ENCODE measurements at places on chromosomes 2 and 18.

GRCh38 chr18:62525608-62526007, 2.8 kb downstream of the ZCCHC2 start:
- no peak for DNase-seq

DNA sequence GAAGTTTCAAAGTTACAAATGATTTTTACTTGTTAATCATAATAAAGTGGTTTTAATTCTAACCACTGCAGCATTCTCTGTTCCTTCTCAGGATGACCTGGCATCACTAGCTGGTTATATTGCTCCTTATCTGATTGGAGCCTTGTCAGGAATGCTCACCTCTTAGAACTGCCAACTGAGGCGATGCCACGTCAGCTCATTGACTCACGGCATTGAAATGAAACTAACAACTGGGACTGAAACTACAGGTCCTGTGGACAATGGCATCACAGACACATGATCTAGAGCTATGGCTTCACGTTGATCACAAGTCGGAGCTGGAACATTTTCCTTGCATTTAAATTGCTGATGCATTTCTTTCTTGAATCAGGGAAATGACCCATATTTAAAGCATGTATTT, 54.9 kb upstream of the MAP2 start:
- DNase-seq = peak; percentile 100

DNA sequence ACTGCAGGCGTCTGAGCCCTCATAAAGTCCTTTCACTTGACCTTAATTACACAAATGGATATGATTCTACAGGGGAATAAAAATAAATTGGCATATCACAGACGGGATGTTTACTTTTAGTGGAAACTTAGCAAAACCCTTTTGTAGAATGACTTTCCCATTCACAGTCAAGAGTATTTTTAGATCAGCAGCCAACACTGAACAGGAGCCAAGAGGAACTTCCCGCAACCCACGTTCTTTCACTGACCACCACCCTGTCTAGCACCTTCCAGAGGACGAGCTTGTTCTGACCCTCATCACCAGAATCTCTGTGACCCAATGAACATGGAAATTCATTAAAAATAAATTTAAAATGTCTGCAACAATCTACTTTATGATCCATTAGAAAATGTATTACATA, 119.0 kb upstream of the SNTG2 start:
- DNase-seq = no peak

DNA sequence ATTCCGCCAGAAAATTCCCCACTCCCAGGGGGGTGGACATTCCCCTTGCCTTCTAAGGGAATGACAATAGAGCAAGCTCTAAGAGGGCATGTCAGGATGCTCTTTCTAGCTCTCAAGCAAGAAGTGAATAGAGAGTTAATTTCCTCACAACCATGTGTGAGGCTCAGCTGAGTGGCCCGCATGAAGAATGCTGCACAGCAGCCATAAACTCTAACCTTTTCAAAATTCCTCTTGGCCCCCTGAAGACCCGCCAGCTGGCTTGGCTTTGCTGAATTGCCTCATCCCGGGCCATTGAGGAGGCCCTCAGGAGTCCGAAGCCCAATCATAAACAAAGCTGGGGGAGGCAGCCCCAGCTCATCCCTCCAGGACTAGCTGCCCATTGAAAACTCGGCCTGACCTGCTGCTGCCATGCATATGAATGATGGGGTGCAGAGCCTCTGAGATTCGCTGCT, 38.2 kb downstream of the NRP2 start:
- DNase-seq = no peak

DNA sequence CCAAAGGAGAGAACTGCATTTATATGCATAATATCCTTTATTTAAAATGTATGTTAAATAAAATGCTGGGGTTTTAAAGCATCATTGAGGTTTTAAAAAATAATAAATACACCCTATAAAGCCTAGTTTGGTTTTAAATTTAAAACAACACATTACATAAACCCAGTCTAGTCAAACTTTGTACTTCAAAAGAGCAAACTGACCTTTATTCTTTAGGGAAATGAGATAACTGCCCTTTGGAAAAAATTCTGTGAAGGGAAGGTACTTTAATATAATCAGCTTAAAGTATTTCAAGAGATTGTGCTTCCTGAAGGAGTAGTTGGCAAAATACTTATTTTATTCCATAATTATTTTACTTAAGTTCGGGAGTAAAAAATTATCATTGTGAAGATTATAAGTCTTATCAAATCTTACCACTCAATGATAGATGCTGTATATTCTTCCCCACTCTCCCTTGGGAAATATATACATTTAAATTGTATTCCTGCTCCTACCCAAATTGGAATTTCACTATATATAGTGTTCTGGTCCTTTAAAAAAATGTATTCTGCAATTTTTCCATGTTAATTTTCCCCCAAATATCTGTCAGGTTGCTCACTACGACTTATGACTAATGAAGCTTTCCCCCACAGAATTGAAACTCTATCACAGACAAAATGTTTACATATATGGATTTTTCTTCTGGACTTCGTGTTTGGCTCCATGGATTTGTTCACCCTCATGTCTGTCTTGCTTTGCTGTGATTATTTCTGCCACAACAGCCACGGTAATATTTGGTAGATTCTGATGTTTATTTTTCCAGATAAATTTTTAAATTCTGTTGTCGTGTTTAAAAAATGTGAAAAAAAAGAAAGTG, 42.1 kb downstream of the ZC3H6 start:
- DNase-seq = peak; percentile 11

GRCh38 chr18:9835825-9836224, 49.9 kb upstream of the TXNDC2 start:
- peak; percentile 30 for DNase-seq

DNA sequence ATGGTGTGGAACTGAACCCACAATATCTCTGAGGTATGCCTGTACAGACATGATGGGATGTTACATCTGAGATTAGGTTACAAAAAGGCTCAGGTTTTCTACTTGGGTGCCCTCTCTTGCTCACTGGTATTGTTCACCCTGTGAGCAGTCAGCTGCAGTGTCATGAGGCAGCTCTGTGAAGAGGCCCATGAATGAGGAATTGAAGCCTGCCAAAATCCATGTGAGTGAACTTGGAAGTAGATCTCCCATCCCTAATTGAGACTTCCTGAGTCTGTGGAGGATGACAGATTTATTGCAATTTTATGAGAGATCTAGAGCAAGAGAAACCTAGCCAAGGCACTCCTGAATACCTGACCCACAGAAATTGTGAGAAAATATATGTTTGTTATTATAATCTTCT, 404.9 kb upstream of the ZEB2 start:
- no peak for DNase-seq

DNA sequence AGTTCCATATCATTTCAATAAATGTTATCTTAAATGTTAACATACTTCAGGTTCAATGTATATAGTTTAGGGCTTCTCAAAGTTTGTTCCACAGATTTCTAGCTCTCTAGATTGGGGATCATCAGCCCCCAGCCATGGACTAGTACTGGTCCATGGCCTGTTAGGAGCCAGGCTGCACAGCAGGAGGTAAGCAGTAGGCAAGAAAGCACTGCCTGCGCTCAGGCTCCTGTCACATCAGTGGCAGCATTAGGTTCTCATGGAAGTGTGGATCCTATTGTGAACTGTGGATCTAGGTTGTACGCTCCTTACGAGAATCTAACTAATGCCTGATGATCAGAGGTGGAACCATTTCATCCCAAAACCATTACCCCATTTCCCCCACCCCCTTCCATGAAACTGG, 531.1 kb downstream of the PARD3B start:
- DNase-seq = no peak

GRCh38 chr18:77765468-77765867, 515.8 kb downstream of the GALR1 start:
- no peak for DNase-seq

DNA sequence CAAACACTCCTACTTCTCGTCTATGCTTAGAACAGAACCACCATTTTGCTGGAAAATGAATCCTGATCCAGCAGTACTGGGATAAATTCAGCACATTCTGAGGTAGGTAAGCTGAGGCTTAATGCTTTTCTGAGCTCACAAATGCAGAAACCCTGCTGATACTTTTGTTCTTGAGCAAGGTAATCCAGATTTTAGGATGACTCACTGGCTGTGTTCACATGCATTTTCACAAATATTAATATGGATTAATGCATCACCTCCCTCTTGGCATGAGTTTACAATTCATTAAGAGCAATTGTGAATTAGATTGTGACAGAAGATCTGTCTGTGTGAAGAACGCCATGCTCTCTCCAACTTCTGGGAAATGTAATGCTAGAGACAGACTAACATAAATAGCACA, 42.2 kb downstream of the RAD51AP2 start:
- no peak for DNase-seq

DNA sequence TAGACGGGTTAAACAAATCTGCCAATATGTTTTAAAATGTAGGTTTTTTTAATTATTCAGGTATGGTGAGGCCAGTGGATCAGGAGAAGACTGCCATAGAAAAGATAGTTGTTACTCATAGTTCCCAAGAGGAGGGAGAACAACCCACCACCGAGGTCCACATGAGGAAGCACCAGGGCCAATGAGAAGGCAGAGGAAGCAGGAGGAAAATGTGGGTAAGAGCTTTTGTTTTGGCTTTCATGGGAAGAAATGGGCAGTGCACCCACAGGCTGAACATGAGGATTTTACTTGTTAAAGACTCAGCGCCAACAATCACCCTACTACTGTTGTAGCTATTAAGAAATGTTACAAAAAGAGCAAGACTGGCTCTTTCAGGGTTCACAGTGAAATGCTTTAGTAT, 191.8 kb upstream of the HNMT start:
- DNase-seq = no peak

DNA sequence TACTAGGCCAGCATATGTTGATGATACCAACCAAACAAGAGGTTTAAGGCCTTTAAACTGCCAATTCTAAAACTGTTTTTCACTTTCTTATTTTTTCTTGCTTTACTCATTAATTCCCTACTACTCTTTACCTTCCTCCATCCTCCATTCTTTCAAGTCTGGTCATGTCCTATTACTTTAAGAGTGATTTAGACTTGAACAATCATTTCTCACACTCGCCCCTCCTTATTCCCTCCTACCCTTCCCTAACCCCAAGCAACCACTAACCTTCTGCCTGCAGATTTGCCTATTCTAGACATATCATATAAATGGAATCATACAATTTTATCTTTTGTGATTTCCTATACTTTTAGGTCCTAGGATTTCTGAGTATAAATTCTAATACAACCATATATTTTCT, 127.7 kb downstream of the USP34 start:
- no peak for DNase-seq

- peak; percentile 79 for DNase-seq
Observed at GRCh38 chr18:10524507-10525370, 1.1 kb upstream of the NAPG start.

- no peak for DNase-seq
Observed at GRCh38 chr2:42368817-42369531, 8.0 kb upstream of the COX7A2L start.

DNA sequence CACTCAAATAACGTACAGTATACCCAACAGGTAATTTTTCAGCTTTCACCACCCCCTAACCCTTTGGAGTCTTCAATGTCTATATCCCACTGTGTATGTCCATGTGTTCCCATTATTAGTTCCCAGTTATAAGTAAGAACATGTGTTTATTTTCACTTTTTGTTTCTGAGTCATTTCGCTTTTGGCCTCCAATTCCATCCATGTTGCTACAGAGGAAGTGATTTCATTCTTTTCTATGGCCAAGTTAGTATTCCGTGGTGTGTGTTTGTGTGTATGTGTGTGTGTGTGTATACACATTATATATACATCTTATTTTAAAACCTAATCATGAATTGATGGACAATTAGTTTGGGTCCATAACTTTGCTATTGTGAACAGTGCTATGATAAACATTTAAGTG, 464.4 kb downstream of the CMPK2 start:
- no peak for DNase-seq

GRCh38 chr2:241237949-241238371, 49.5 kb downstream of the ANO7 start:
- DNase-seq = no peak

- no peak for DNase-seq
Observed at GRCh38 chr18:24942144-24942543, 409.8 kb downstream of the ZNF521 start.

DNA sequence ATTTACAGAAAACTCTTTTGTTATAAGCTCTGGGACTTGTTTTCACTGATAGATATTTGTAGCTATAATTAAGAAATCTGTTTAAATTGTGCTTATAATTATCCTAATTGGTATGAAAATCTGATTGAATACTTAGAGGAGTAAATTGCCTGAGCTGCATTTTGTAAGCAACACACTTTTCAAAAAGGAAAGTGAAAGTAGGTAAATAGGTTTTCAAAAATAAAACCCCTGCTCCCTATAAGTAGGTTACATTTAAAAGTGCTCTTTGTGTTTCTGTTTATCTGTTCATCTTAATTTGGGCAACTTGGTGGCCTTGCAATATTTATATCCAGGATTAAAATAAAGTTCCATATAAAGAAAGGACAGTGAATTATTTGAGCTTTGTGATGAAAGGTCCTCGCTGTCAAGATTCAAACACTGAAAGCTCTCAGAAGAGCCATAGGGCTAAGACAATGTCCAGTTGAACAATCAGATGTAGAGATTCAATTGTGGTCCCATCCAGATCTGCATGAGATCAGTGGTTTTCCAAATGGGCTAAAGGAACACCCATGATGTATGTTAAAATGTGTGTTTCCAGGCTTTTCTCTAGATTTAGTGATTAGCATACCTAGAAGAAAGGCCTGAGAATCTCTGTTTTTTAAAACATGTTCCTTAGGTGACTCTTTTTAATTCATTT, 371.6 kb downstream of the RPRM start:
- no peak for DNase-seq

DNA sequence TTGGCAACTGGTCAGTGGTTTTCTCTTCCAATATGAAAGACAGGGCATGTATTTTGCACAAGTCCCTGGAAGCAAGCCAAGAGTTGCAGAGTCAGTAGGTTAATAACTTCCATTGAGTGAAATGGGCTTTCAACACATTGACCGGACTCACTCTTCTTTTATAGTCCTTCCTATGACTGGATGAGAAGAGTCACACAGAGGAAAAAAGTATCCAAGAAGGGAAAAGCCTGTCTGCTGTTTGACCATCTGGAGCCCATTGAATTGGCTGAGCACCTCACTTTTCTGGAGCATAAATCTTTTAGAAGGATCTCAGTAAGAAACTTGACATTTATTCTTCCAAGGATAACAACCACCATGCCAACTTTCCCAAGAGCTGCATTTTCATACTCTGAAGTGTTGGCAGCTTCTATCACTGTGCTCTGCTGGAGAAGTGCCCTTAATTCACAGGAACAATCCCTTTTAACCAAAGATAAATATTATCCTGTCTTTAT, 45.4 kb downstream of the RASGRP3 start:
- peak; percentile 86 for DNase-seq

- no peak for DNase-seq
Observed at GRCh38 chr2:63837036-63837594, 4.6 kb upstream of the UGP2 start.

- peak; percentile 49 for DNase-seq
Observed at GRCh38 chr2:83081826-83082690, 1377.0 kb downstream of the SUCLG1 start.

- DNase-seq = no peak
Observed at GRCh38 chr2:26840937-26841610, 6.9 kb upstream of the DPYSL5 start.

DNA sequence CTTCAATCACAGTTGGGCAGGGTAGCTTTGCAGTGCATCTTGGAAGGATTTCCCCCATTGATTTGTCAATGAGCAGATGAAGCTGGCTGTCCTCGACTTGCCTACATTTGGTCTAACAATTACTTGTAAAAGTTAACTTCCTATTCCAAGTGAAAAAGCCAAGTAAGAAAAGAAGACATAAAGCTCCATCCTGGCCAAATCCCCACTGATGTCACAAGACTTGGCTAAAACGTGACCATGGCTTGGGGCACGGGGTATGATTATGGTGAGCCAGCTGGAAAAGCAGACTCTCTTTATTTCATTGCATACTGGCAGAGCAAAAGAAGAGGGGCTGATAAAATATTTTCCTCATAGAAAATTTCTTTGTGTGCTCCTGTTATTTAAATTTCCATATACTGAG, 25.4 kb upstream of the PID1 start:
- DNase-seq = no peak

Data from astrocyte (in vitro differentiated cells and primary cell).